ENCODE measurements at places on chromosomes 5 and 9.

DNA sequence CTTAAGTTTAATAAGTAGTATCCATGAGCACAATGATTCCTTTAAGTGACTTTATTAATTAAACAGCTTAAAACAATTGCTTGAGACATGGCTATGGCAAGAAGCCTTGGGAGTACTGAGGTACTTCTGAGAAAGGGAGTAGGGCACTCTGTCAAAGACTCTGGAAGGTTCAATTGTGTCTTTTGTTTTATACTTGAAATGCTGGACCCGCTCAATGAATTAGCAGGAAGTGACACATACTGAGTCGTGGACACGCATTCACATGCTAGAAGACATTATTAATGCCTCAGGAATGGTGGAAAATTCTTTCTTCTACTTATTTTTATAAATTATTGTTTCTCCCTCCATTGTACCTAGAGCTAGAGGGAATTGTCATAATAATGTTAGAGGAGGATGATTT, 347.3 kb upstream of the ZNF608 start:
- peak; percentile 34 for DNase-seq

GRCh38 chr5:143244990-143245389, 158.5 kb downstream of the NR3C1 start:
- no peak for DNase-seq

- no peak for DNase-seq
These were observed 24.7 kb downstream of the DNAJA1 start for GRCh38 chr9:33049680-33050361.

DNA sequence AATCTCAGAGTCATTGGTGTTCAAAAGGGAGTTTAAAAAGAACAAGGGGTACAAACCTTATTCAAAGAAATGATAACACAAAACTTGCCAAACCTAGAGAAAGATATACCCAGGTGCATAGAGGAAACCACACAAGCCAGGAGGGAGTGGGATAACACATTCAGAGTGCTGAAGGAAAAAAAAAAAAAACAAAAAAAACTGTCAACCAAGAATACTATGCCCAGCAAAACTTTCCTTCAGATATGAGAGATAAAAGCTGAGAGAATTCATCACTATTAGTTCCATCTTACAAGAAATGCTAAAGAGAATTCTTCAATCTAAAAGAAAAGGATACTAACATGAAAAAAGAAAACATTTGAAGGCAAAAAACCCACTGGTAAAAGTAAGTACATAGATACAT, 11.5 kb upstream of the TESK1 start:
- DNase-seq, result no peak

- peak; percentile 22 for DNase-seq
These were observed 6.9 kb downstream of the YTHDC2 start for GRCh38 chr5:113520429-113520828.

GRCh38 chr5:43041669-43042175, 1.6 kb upstream of the ANXA2R start:
- peak; percentile 70 for DNase-seq

DNA sequence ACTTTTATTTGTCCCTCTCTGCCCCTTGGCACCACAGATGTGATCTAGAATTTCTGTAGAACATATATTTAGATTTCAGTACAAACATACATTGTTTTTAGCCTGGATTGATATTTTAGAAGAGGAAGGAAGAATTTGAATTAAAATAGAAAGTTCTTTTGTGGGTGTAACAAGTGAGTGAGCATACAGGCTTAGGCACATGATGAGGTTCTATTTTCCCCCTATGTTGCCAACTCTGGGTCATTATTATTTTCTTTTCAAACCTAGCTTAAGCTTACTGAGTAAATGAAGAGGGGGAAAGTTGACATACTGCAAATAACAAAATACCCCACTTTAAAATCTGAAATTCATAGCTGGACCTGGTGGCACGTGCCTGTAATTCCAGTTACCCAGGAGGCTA, 102.9 kb downstream of the GCNT1 start:
- no peak for DNase-seq

GRCh38 chr9:113907282-113907681, 31.2 kb downstream of the ZNF618 start:
- no peak for DNase-seq

GRCh38 chr5:2300861-2301574, 418.3 kb upstream of the IRX4 start:
- no peak for DNase-seq

GRCh38 chr5:66511491-66511890, 84.7 kb upstream of the MAST4 start:
- DNase-seq, result no peak

DNA sequence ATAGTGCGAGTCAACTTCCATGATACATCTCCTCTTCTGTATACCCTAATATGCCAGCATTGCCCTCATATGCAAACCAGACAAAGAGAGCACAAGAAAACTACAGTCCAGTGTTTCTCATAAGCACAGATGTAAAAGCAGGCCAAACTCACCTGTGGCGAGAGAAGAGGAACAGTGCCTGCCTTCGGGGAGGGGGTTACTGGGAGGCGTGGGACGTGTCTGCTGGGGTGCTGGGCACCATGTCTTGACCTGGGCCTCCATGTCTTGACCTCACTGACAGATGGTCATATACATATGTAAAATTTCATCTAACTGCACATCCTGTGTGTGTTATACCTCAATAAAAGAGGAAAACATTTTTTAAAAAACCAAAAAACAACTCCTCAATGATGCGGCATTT, 159.3 kb upstream of the PPP1R26 start:
- DNase-seq, result no peak

GRCh38 chr5:124341066-124341858, 405.2 kb downstream of the ZNF608 start:
- DNase-seq, result no peak

DNA sequence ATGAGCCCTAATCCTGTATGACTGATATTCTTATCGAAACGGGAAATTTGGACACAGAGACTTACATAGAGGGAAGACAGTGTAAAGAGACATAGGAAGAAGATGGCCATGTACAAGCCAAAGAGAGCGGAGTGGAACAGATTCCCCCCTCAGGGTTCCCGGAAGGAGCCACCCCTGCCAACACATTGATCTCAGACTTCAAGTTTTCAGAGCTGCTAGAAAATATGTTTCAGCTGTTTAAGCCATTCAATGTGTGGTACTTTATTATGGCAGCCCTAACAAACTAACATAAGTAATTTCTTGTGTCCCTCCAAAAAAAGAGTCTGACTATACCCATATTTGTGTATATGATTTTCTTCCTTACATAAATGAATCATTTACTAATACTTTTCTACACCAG, 128.0 kb upstream of the STC2 start:
- DNase-seq, result no peak

- DNase-seq, result no peak
These were observed 311.4 kb upstream of the MSX2 start for GRCh38 chr5:174412941-174413340.

DNA sequence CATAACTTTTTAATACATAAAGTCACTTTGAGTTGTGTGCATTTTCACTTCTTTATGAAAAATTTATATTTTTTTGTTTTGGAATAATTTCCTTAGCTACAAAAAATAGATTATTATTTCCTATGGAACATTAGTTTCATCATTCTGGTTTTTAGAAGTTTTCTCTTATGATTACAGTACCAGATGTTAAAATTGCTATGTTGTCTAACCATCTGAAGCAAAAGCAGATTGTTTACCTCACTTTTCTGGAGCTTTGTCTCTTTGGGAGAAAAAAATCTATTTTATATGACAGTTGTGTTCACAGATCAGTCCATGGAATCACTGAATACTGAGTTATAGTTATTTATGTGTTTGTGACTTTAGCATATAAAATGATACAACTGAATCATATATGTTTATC, 708.9 kb upstream of the RIOK2 start:
- DNase-seq, result no peak

DNA sequence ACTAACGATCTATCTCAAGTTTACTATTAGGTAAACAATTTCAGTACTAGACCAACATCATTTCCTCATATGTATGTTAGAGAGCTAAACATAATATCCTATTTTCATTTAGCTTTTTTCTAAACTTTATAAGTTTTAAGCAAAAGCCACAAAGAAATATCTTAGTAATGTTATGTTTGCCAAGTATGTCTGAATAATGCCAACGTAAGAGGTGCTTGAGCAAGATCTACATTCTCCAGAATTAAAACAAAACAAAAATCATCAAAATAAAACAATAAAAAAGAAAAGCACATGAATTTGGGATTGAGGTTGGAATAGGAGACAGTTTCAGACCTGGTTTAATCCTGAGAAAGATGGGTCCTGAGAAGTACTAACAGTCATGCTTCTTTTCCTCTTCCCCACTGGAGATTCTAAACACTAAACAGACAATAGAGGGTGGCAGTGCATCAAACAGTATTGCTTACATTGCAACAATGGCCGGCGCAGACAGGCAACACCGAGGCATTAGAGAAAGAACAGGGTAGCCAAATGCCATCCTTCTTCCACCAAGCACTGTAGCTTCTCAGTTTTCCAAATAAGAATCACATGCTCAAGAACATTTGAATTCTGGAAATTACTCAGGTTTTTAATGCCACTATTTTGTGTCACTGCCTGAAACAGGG, 33.6 kb downstream of the CSNK1A1 start:
- no peak for DNase-seq

GRCh38 chr5:180166176-180166575, 42.8 kb downstream of the RASGEF1C start:
- no peak for DNase-seq

GRCh38 chr5:168291342-168291963, at the start of gene WWC1:
Gene WWC1, plus strand, starts transcription at chr5:168291645. Its CDS starts 508 bp downstream, at chr5:168292153.
- DNase-seq, result peak; percentile 80

- DNase-seq, result no peak
These were observed 28.9 kb upstream of the LPCAT1 start for GRCh38 chr5:1552521-1553255.

GRCh38 chr9:123478967-123479602, 123.1 kb downstream of the CRB2 start:
- no peak for DNase-seq

DNA sequence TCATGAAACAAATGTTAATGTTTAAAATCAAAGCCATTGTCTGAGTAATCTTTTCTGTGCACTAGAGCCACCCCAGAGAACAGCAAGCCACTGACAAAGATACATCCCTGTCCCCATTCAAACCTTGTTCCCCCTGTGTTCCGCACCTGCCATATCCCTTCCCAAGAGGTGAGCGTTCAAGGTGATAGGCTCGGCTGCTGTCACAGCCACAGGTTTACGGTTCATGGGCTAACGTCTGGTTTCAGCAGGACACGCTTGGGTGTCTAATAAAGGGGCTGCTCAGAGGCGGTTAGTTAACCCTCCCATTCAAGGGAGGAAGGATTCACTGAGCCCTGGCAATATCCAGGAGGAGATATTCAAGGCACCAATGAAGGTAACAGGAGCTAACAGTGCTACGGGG, 24.5 kb upstream of the LAMC3 start:
- DNase-seq, result no peak

- DNase-seq, result no peak
These were observed 228.1 kb downstream of the DRD1 start for GRCh38 chr5:175215906-175216305.

GRCh38 chr5:58248221-58248620, 211.7 kb downstream of the PLK2 start:
- DNase-seq, result no peak

DNA sequence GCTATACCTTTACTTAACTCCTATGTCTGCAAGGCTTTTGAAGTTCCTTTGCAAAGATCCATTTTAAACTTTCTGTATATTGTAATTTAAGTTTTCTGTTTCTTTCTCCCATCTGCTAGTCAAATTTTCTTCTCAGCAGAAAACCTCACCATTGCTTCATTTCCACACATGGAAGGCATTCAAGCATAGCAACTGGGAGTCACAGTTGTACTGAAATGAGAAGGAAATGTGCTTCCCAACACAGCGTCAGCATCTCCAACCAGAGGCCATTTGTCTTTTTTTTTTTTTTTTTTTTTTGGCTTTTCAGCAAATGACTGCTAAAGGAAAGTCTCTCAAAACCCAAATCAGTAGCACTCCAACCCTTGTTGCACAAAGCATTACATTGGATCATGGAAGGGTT, 92.5 kb downstream of the RAB3C start:
- DNase-seq, result no peak

GRCh38 chr9:124322618-124323432, 65.1 kb downstream of the NEK6 start:
- DNase-seq, result no peak

- no peak for DNase-seq
These were observed 10.5 kb downstream of the MAST4 start for GRCh38 chr5:66606713-66607112.

DNA sequence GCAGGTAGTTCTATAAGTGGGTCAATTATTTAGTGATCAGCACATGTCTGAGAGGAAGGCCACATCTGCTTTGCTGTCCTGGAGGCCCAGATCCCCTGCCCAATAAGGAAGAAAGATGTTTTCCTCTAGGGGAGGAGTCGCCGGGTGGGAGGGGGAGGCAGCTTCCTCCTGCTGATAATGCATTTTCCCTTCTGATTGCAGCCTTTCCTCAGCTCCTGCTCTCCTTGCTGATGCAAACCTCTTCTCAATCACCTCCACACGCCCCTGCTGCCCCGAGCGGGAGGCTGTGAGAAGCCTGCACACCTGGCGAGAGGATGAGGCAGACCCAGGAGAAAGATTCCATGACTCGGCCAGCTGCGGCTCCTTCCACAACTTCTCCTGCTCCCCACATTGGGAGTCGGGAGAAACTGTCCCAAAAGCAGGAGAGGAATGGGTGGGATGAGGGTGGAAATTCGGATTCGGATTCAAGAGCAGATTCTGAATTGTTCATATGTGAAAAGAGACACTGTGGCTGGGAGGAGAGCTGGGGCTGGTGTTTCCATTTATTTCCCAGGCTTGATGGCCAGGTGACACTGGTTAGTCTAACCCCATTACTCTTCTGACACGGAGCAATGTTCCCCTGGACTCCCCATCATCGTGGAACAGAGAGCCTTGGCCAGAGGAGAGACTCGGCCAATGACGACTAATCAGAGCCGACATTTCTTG, 6.8 kb upstream of the NTNG2 start:
- no peak for DNase-seq

DNA sequence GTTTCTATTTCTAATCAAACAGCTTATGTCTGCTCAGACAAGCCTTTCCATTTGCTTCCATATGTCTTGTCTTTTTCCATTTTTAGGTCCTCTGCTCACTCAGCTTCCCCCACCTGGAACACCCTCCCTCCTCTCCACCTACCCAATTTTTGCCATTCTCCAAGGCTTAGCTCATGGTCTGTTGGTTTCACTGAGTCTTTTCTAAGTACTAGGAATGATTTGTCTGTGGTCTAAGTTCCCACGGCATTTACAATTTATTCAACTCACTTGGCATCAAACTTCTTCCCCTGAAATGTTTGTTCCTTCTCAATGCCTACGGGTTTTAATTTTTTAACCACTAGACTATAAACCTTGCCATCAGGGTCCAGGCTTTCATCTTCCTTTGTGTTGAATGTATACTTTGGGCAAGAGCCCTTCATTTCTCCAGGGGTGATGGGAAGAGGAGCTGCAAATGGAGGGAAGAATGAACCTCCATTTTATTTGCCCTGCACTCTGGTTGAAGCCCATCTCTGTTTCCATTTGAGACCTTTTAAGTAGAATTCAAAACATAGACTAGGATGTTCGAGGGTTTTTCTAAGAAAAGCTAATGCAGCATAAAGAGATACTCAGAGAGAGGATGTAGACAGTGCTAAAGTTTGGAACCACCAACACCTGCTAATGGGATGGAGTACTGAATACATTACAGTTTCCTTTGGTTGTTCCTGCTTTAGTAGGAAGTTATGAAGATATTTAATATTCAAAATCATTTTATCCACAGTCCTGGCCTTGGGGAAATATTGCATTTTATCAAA, 104.0 kb downstream of the PTTG1 start:
- DNase-seq, result no peak
